NT2/D1 (cell line): ENCODE measurements at places on chromosomes 2 and 18.
A peak's percentile ranks its signal among the peaks of the same experiment; 100 is the strongest.

- DNase-seq: no peak
Observed at GRCh38 chr2:68812251-68812650, 58.9 kb downstream of the BMP10 start.

DNA sequence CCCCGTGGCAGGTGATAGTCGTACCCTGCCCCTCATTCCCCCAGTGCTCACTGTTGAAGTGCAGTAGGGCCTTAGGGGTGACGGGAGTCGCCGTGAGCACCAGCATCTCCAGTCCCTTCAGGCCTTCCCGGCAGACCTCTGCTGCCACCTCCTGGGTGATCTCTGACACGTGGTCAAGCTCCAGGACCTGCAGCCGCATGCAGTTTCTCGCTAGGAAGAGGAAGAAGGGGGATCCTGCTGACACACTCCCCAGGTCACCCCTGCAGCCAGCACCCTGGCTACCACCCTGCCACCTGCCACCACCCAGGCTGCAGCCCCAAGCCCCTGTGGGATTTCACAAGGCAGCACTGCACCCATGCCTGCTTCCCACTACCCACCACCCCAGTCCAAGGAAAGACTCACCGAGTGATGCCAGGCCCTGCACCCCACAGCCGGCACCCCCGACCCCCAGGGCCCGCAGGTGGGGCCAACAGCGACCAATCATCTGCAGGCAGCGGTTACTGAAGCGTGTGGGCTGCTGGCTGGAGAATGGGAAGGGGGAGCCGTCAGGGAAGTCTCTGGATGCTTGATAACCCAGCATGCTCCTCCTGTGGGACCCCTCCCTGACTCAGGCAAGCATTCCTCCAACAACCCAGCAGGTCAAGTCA lies 23.8 kb downstream of the FBXO41 start:
- peak; percentile 49 for DNase-seq

- DNase-seq: no peak
Observed at GRCh38 chr2:33086400-33087015, 139.8 kb downstream of the LTBP1 start.

DNA sequence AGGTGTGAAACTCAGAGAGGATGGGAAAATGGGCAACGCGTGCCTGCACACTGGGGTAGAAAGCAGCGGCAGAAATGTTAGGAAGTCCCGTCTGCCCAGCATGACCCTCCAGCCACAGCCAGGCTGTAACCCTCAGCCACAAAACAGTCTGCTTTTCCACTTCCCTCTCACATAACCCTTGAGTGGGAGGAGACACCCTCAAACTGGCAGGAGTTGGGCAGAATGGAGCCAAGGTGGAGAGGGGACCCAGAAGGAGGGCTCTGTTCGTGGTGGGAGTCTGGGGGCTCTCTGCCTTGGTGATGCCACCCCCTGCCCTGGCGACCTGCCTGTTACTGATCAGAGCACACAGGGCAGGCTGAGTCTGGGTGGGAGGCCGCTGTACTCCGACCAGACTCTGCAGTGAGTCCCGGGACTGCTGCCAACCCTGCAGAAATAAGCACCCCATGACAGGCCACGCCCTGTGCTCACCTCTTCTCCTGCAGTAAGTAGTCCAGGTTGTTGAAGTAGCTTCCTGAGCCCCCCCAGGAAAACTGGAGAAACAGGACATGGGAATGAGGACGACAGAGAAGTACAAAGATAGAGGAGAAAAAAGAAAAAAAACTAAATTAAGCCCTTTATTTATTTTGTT lies 16.0 kb downstream of the FAM178B start:
- no peak for DNase-seq

- no peak for DNase-seq
Observed at GRCh38 chr18:10588975-10589374, 63.1 kb downstream of the NAPG start.

DNA sequence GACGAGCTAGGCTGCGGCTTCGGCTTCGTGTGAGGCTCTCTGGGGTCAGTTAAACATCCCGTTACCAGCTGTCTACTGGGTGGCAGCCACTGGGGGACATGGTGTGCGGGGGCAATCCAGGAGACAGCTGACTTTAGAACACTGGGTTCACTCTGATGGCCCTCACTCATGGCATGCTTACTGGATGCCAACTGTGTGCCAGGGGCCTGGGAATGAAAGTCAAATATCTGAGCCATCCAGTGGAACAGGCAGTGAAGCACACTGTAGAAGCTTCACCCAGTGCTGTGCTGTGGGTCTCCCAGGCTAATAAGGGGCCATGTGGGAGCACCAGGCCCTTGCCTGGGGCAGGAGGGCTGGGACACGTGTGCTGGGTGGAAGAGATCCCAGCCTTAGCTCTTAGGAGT lies 48.3 kb downstream of the GLI2 start:
- DNase-seq: no peak

- no peak for DNase-seq
Observed at GRCh38 chr2:113760400-113760799, 4.0 kb upstream of the SLC35F5 start.

DNA sequence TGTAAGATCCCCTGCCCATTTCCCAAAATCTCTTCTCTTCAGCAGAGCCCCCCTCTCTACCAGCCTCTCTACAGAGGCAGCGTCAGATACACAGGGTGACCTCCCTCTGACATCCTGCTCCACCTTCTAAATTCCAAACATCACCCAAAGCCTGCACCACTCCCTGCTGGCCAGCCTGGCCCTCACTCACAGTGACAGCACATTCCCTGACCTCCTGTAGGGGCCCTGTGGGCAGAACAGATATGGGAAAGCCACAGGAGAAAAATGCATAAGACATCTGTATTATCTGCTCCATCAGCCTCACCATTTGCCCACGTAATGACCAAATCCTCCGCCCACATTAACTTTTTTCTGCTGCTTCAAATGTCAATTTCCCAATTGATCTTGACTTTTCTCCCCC lies 40.6 kb downstream of the TRABD2A start:
- no peak for DNase-seq

- no peak for DNase-seq
Observed at GRCh38 chr2:224849264-224849663, 133.1 kb upstream of the CCDC195 start.

DNA sequence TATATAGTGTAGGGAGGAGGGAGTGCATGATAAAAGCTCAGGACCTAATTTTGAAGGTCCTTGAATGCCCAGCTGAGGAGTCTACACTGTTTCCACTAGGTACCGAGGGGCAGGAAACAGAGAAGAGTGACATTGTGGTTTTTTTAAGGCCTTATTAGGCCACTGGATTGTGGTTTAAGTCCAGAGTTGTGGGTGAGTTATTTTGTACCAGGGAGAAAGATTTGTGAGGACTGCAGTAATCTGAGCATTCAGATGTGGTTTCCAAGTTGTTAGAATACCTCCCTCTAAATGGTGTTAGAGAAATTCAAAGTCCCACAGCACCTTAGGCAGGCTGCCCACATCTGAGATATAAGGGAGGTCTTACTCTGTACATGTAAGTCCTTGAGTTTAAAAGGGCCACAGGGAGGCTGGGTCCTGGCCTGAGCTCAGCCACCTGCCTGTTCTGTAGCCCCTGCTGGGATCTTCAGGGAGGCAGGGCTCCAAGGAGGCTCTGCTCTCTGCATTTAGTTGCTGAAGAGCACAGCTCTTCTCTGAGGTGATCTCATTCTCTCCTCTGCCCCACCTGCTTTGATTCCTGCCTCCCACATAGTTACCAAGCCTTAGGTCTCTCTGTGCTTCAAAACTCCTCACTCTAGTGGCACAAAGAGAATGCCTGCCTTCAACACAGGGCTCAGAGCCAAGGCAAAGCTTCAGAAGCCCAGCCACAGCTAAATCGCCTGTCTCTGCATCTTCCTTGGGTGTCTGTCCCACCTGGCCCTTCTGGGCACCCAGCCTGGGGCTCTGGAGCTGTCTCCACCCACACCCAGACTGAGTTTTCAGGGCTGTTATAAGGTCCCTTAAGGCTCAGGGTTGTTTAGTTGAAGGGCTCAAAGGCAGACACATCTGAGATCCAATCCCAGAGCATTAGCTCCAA lies 88.1 kb downstream of the VSNL1 start:
- DNase-seq: no peak

- no peak for DNase-seq
Observed at GRCh38 chr2:96485751-96486651, 19.2 kb downstream of the NEURL3 start.

GRCh38 chr2:102313025-102313424 lies 1.7 kb downstream of the IL1RL1 start:
- no peak for DNase-seq

- DNase-seq: peak; percentile 36
Observed at GRCh38 chr2:207474863-207475485, 54.8 kb upstream of the CREB1 start.

- DNase-seq: no peak
Observed at GRCh38 chr2:224165901-224166319, 126.8 kb upstream of the SERPINE2 start.

DNA sequence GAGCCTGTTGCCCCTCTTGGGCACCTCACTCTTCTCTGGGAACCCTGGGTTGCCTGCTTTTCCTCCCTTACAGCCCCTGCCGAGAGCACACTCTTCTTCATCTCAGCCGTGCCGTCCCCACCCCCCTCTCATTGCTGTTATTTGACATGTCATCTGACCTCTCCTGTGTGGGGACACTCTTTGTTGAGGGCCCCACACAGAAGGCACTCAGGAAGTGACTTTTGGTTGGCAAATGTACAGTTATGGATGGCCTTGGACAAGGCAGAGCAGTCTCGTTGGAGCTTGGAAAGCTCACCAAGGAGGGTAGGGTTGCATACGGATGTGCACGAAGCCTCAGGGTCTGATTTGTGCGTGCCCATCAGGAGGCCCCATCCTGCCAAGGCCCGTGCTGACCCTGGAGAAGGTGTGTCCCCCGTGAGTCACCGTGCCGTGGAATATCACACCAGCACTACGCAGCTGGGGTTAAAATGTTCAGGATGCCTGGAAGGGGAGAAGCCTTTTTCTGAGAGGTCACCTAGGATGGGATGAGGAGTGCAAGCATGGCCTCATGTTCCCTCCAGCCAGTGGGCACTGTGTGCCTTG lies 93.9 kb downstream of the CTIF start:
- DNase-seq: no peak

DNA sequence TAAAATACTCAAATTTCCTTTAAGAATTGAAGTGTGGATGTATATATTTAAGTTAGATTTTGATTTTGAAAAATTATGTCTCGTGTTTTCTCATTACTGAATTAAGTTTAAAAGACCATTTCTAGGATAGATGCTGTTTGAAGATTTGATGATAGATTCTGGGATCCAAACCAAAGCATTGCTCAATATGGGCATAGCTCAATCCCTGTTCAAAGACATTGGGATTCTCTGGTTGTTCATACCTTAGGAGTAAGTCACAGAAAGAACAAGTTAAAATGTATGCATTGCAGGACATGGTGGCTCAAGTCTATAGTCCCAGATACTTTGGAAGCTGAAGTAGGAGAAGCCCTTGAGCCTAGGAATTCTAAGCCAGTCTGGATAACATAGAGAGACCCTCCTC lies 622.3 kb downstream of the ADCYAP1 start:
- DNase-seq: no peak

DNA sequence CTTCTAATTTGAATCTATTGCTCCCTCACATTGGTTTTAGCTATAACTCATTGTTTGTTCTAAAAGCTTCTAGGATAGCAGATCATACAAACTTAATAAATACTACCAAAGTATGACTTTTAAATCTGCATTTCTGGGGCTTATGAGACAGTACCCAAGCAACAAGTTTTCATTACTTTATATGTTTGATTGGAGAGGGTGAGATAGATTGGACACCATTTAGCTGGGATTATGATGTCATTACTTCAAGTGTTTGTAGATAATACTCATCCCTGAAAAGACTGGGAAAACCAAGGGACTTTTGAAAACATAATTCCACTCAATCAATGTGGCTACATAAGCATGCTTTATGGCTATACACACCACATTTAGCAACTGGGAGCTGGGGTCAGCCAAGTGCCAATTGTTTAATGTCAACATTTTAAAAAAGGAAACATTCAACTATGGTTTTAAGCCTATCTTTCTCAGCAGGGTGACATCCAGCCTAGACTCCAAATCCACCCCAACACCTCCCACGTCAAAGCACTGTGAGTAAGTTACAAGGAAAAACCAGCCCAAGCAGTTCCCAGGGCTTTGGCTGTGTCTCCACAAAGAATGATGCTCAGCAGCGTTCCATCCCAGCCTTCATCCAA lies 119.9 kb downstream of the ETAA1 start:
- DNase-seq: no peak

DNA sequence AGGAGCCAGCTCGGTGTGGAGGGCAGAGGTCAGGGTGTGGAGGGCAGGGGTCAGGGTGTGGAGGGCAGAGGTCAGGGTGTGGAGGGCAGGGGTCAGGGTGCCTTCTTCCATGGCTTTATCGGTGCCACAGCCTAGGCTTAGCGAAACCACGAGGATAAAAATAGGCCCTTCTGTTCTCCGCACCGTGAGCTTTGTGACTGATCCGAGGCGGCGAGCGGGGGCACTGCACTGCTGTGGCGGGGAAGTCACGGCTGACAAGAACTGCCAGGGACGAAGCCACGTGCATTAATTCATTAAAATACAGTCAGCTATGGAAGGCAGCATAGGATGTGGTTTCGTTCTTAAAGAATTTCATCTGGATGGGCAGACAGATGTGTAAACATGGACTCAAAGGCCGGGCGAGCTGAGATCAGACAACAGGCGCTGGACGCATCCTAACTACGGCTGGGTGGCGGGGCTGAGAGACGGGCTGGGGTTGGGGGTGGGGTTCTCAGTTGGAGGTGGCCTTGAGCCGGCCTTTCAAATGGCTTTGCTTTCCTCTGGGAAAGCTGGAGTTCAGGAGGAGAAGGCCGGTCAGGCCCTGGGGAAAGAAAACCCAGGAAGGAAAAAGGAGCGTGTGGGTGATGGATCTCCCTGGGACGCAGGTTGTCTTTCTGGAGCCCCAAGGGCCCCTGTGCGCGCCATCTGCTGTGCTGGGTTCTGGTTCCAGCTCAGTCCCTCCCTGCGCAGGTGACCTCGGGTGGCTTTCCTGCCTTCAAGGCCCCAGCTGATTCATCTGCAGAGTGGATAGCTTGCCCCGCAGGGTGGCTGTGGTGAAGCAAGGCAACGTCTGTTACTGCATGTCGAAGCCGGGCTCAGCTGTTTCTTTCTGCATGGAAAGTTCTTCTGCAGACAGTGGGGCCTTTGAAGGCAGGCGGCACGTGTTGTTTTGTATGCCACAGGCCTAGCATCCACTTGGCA lies 958 bp upstream of the ALLC start:
- no peak for DNase-seq

DNA sequence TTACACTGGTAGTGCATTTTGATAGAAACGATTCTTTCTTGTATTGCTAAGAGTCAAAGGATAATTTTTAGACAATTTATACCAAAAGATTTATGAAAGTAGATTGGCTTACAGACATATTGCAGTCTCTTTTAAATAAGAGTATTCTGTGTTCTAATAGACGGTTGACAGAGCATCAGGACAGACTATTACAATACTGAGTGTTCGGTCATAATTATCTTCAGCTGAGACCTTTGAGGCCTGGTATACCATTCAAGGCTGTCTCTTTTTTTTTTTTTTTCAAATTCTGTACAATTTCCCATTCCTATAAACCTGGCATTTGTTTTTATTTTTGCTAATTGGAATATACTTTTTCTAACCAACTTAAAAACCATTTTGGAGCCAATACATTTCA lies 140.6 kb upstream of the NOSTRIN start:
- DNase-seq: no peak

GRCh38 chr2:241540771-241541561 lies 17.6 kb upstream of the BOK start:
- peak; percentile 47 for DNase-seq

GRCh38 chr2:172693037-172693436 lies 42.6 kb upstream of the RAPGEF4 start:
- no peak for DNase-seq

GRCh38 chr2:147531269-147531668 lies 313.6 kb upstream of the ACVR2A start:
- DNase-seq: no peak

- no peak for DNase-seq
Observed at GRCh38 chr18:22700920-22701319, 232.2 kb upstream of the RBBP8 start.
